ENCODE measurements at places on chromosomes 6 and 20.

DNA sequence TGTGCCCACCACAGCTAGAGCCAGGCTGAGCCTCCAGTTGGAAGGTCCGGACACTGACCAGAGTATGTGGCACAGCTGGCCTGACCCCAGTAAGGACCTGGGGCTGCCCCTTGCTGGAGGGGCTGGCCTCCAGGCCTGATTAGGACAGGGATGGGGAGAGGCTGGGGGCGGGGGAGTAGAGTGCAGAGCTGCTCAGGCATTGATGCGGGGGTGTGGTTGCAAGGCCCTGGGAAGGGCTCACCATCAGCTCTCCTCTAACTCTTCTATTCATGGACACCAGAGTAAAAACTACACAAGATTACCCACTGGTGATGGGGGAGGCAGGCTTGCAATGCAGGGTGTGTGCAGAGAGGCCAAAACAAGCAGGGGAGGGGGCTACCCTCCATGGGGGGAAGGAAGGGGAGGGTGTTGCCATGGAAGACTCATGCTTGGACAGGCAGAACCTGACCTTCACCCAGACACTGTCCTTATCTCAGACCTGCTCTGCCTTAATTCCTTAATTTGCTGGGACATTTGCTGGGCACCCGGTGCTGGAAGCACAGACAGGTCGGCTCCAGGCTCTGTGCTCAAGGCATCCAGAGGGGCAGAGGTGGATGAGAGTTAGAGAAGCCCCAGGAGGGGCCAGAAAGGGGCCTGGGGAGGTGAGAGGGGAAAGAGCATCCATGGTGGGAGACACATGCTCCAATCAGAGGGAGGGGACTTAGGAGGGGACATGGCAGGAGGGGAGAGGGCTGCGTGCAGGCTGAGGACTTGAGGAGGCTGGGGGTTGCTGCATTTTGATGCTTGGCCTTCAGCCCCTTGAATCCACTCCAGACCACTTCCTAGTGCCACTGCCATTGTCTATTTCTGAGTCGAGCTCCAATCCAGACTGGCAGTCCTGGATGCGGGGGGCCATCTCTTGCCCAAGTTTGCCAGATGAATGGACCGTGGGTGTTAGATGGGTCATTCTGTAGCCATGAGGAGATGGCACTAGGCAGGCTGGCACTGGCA, 7.6 kb upstream of the EMILIN3 start:
- DNase-seq, result no peak

GRCh38 chr6:42224222-42225028, 6.8 kb upstream of the MRPS10 start:
- peak; percentile 98 for DNase-seq

DNA sequence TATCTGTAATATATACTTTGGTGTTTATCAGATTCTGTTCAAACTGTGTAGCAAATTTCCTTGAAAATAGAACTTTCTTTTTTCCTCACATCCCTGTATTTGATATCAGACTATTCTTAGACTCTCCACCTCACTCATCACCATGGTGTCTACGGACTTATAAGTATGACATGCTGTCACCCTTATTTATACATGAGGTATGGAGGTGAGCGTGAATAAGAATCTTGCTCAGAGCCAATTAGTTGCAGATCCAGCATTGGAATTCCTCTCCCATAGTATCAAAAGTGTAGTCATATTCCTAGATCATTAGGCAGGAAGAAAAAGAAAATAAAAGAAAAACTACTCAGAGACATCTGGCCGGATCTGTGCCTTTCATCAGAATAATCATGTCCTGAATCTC, 43.0 kb downstream of the TPD52L1 start:
- DNase-seq, result no peak

- no peak for DNase-seq
Observed at GRCh38 chr20:8326191-8326590, 194.1 kb downstream of the PLCB1 start.

DNA sequence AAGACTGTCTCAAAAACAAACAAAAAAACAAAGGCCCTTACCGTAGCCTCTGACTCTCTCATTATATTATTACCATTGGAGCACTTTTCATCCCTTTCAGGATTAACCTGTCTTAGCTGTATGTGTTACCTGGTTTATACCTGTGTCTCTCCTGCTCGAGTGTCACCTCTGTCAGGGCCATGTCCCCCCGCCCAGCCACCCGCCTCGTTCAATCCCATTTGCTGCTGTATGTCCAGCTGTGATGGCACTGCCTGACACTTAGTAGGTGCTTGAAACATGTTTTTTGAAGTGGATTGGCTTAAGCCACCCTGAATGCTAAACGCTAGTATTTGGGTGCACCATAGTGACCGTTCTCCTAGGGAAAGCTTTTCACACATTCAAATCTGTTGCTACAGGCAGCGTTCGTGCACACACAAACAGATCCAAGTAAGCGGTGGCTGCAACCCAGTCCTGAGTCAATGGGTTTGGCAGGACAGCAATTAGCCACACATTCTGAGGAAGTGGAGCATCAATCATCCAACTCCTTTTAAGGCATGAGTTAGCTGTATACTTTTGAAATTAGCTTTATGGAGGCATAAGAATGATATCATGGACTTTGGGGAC, 98.9 kb upstream of the ZNF217 start:
- DNase-seq, result no peak

DNA sequence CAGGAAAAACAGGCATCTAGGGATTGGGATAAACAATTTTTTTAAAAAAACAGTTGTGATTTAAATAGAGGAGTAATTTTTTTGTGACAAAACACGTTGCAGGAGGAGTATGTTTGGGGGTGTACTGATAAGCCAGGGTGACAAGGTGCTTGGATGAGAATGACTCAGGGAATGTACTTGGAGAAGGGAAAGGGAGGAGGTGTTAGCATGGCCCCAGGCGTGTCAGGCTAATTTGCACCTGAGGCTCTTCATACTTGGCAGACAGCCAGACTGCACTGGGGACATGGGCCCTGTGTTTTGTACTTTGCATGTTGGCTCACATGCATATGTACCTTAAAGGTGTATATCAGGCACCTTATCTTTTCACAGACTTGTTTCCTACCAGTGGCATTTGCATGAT, 22.8 kb downstream of the PANK2 start:
- no peak for DNase-seq

GRCh38 chr6:25315194-25316177, 36.3 kb downstream of the CARMIL1 start:
- no peak for DNase-seq

DNA sequence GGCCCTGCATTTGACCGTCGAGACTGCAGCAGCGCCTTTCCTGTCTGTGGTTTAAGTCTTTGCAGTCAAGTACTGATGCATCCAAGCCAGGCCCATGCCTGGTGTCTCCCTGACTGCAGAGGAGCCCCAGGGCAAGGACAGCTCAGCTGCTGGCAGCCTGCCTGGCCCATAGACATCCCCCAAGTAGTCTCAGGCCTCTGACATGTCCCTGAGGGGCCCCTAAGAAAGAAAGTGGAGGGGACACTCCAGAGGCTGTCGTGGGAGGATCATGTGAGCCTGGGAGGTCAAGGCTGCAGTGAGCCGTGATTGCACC, 18.0 kb downstream of the HRH3 start:
- no peak for DNase-seq

GRCh38 chr20:64234291-64234791, 21.2 kb upstream of the PCMTD2 start:
- DNase-seq, result no peak

DNA sequence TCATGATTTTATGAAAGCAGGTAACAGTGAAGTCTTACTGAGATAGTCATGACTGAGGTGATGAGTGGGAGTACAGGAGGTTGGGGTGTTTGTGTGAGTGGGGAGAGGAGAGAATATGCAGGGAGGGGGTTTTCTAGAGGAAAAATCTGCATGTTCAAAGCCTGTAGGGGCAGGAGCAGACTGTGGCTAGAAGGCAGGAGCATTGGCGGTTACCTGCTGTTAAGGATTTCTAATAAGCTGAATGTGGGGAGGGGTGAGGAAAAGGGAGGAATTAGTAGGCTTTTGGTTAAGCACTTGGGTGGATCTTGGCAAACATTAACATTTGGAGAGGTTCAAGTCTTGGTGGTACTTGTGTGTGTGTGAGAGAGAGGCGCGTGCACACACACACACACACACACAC, 70.8 kb downstream of the EYA4 start:
- no peak for DNase-seq

DNA sequence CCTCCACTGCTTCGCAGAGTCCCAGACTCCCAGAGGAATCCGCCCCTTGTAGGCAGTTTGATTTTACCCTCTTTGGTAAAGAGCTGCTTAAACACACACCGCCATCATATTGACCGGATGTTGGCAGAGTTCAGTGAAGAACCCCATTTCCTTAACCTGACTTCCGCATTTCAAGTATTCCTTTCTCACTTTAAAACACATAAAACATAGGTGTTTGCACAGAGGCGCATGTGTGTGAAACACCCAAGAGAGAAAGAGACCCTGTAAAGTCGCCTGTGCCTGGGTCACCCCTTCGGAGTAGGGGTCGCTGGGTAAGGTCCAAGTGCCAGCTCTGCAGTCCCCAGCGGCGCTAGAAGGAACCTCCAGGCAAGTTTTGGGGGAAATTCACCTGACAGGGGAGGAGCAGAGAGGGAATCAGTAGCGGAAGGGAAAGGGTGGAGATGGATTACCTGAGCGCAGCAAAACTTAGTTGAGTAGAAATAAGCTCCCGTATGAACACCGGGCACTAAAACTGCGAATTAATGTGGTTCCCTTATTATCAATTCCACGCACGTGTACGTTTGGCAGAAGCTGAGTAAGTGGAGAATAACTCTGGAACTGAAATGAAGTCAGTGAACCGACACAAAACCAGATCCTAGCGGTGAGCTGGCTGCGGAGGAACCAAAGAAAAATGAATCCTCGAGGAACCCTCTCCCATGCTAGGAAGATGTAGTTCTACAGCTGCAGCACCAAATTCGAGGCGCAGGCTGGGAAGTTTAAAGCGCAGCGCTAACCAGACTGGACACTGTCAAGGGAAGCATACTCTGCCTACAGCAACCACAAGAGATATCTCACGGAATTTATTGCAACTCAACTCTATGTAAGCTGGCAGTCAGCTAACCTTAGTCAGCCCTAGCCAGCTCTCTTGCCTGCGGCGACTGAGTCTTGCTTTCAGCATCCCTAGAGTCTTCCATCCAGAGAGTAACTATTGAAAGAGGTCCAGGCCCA, 3.5 kb upstream of the HTR1B start:
- no peak for DNase-seq

- no peak for DNase-seq
Observed at GRCh38 chr6:150770637-150771036, 94.9 kb upstream of the MTHFD1L start.

DNA sequence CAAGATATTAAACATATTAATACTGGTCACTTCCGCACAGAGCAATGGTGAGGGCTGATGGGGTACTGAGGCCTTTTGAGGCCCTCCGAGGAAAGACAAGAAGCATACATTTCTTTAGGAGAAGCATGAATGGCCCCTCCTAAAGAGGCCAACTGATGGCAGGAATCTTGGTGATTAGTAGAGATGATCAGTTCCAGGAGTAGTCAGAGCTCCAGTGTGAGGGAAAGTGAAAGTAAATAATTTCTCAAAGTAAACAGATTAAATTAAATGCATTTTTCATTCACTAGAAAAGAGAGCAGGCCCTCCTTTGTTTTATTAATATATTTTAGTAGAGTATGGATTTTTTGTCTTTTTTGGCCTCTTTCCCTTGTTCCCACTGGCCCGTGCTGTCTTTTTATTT, 38.2 kb downstream of the NOX3 start:
- no peak for DNase-seq

DNA sequence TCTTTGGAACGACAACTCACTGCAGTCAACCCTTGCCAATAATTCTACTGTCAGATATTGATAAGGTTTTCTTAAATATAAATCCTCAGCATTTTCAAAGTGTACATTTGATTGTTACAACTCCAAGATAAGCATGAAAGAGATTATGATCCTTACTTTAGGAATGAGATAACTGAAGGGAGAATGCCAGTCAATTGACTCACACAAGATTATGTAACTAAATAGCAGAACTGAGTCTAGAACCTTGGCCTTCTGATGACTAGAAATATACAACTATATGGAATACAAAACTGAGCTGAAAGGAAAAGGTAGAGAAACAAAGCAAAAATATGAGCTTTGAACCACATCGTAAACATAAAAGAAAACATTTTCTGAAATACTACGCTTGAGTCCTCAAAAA, 26.9 kb upstream of the STXBP5 start:
- DNase-seq, result no peak

- DNase-seq, result no peak
Observed at GRCh38 chr6:100491952-100492670, 27.4 kb upstream of the SIM1 start.

DNA sequence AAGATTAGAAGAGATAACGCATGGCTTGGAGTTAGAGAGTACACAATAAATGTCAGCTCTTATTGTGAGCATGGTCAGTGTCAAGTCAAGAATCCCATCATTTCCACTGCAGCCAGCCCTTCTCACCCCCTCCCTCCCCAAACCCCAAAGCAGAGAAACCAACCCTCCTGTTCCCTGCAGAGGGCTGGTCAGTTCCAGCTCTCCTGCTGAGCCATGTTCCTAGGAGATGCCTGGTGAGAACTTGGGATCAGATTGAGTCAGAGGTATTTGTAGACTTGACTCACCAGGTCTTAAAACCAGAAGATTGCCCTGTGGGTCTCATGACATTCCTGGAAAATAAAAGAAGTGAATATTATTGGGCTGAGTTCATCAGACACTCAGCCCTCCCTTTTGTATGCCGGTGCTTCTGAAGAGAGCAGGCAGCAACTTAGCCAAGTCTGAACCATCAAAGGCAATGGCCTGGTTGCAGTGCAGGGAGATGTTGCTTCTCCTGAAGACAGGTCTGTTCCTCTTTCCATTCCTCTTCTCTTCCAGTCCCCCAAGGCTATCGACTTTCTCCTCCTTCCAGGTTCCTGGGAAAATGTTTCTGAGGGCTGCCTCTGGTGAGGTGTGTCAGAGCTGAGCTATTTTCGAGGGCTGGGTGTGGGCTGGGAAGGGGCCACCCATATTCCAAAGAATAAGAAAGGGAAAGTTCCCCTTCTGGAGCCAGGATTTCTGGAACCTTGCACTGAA, 278.2 kb upstream of the SUPT3H start:
- DNase-seq, result peak; percentile 95

GRCh38 chr6:100307561-100307960, 157.2 kb downstream of the SIM1 start:
- DNase-seq, result no peak

- DNase-seq, result peak; percentile 71
Observed at GRCh38 chr20:60857708-60858107, 394.4 kb upstream of the CDH4 start.

GRCh38 chr6:35470663-35471120, 2.5 kb downstream of the RPL10A start:
- DNase-seq, result peak; percentile 49

DNA sequence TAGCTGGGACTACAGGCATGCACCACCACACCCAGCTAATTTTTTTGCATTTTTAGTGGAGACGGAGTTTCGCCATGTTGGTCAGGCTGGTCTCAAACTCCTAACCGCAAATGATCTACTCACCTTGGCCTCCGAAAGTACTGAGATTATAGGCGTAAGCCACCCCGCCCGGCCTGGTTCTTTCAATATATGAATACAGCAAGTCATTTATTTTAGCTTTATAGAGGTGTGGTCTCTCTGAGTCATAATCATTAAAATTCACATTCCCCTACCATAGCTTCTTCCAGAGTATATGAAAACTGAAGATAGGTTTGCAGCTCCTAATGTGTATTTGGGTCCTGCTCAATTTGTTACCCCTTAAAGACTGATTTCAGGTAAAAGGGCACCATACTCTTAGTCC, 88.5 kb upstream of the FAM8A1 start:
- no peak for DNase-seq

GRCh38 chr6:111648100-111648499, 42.4 kb upstream of the TRAF3IP2 start:
- DNase-seq, result no peak

- no peak for DNase-seq
Observed at GRCh38 chr6:124567401-124567800, 394.8 kb upstream of the RNF217 start.
